ENCODE measurements at places on chromosomes 1 and 21.

DNA sequence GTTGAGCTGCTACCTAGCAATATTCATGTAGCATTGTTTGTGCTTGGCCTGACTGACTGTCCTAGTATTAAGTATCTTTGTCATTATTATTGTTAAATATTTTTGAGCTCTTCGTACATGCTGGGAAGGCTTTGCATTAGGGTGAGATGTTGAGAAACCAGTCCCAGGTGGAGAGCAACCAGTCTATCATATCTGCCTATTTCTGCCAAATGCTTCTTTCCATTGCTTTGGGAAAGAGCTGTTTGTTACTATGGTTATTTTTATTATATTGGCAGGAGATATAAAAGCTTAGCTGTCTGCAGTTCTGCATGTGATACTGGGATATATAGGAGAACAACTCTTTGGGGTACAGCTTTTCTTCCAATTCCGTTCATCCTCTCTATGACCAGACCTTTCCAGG, 85.1 kb downstream of the CLDN17 start:
- DNase-seq: no peak

- no peak for DNase-seq
Observed at GRCh38 chr1:201145816-201146215, 8.5 kb downstream of the TMEM9 start.

GRCh38 chr1:16017461-16018303, at the start of gene HSPB7:
TSS of gene HSPB7 (minus strand) at chr1:16018043. CDS start at chr1:16017963, 80 bp downstream.
- no peak for DNase-seq

GRCh38 chr1:37423810-37424209, 50.6 kb upstream of the ZC3H12A start:
- no peak for DNase-seq

DNA sequence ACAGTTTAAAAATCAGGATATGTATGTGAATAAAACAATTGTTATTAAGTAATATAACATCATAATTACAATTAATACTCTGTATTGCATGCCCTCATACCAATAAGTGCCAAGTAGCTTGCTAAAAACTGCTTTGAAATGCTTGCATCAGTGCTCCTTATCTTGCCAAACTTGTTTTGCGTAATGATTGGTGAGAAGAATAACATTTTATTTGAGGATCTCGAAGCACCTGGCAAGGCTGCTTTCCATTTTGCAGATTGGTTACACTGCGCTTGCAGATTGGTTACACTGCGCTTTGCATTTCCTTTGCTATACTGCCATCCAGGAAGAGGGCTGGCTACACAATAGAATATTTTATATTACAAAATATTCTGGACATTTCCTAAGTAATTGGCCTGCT, 1.7 kb upstream of the PBX1 start:
- no peak for DNase-seq

GRCh38 chr1:114310695-114311271, 157.1 kb upstream of the SYT6 start:
- no peak for DNase-seq

- no peak for DNase-seq
Observed at GRCh38 chr21:37281579-37281978, 14.4 kb upstream of the VPS26C start.

DNA sequence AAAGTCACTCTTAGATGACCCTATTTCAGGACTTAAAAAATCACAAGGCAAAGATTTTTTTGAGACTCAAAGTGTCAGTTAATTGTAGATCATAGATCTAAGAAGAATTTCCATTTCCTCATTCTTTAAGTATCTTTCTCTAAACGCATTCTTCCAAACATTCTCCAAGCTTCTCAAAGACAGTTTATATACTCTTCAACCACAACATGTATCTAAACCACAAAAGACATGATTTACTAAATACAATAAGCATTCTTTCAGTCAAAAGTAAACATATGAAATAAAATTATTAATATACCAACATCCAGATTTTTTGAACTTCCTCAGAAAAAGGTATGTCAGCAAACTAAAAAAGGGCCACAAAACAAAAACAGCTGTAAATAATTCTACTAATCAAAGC, 24.4 kb downstream of the RC3H1 start:
- DNase-seq: no peak

DNA sequence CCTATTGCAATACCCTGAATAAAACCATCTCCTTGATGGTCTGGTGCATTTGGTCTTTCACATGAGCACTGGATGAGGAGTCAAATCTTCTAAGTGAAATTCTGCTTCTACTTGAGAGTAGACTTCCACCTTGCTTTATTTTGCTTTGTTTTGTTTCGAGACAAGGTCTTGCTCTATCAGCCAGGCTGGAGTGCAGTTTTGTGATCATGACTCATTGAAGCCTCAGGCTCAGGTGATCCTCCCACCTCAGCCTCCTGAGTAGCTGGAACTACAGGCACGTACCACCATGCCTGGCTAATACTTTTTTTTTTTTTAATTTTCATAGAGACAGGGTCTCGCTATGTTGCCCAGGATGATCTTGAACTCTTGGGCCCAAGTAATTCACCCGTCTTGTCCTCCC, 65.8 kb upstream of the F3 start:
- no peak for DNase-seq

GRCh38 chr1:9875636-9876000, 34.5 kb downstream of the CTNNBIP1 start:
- no peak for DNase-seq

DNA sequence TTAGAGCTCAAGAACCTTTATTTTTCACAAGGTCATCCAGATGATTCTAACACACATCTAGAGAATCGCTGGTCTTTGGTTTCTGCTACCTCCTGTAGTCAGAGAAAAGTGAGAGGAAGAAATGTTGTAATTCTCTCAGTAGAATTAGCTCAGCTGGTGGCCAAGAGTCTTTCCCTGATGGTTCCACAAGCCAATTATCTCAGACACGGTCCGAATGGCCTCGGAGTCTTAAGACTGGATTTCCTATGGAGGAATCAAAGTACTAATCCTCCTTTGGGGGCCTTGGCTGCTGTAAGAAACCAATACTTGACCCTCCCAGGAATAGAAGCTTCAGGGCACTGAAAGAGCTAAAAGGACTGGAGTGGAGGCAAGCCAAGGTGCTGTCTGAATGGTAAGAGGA, 1.8 kb downstream of the TMEM81 start:
- DNase-seq: no peak

- DNase-seq: no peak
Observed at GRCh38 chr21:25509862-25510261, 97.4 kb downstream of the MRPL39 start.

DNA sequence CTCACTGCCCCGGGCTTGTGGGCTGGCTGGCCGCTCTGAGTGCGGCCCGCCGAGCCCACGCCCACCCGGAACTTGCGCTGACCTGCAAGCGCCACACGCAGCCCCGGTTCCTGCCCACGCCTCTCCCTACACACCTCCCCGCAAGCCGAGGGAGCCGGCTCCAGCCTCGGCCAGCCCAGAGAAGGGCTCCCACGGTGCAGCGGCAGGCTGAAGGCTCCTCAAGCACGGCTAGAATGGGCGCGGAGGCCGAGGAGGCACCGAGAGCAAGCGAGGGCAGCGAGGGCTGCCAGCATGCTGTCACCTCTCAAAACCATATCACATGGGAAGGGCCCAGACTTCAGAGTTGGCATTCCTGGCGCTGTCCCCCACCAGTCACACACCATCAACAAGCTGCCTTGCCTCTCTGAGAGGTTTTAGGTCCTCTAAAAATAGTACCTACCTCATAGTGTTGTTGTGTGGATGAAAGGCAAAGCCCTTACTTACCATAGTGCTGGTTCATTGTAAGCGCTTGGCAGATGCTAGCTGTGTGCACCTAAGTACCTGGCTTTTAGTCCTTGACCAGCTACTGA, 13.4 kb downstream of the LDLRAD1 start:
- DNase-seq: no peak

- no peak for DNase-seq
Observed at GRCh38 chr21:29144736-29145353, 14.4 kb downstream of the MAP3K7CL start.

GRCh38 chr1:100413035-100413434, 60.7 kb downstream of the CDC14A start:
- DNase-seq: no peak

GRCh38 chr1:168913711-168914463, 184.9 kb upstream of the DPT start:
- no peak for DNase-seq

GRCh38 chr1:154198756-154199562, 7.1 kb upstream of the TPM3 start:
- DNase-seq: no peak

GRCh38 chr1:74822851-74823401, 90.0 kb downstream of the TYW3 start:
- no peak for DNase-seq

DNA sequence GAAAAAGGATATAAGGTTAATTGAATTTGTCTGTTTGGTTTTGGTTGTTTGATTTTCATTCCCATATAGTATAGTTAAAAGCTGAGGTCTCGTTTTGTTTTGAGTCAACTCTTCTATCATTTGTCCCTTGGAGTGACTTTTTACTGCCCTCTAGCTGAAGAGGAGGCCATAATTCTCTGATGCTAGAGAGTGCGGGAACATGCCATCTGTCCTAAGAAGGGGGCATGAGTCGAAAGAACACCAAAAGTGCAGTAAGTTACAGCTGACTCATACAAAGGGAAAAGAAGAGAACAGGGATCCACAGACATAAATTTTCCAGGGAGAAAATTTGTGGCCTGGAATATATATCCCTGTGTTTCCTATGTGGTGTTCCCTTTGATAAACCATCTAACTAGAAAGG, 4.1 kb downstream of the KRTAP21-3 start:
- no peak for DNase-seq

DNA sequence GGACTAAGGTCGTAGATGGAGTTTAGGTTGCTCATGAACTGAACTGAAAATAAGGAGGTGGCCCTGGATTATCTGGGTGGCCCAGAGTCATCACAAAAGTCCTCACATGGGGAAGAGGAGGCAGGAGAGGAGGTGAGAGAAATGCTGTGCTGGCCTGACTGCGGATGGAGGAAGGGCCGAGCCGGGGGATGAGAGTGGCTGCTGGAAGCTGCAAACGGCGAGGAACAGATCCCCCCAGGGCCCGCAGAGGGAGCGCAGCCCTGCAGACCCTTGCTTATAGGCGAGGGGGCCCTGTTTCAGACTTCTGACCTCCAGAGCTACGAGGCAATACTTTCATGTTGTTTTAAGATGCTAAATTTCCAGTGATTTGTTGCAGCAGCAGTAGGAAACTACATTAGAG, 102.7 kb upstream of the C1orf174 start:
- DNase-seq: no peak

DNA sequence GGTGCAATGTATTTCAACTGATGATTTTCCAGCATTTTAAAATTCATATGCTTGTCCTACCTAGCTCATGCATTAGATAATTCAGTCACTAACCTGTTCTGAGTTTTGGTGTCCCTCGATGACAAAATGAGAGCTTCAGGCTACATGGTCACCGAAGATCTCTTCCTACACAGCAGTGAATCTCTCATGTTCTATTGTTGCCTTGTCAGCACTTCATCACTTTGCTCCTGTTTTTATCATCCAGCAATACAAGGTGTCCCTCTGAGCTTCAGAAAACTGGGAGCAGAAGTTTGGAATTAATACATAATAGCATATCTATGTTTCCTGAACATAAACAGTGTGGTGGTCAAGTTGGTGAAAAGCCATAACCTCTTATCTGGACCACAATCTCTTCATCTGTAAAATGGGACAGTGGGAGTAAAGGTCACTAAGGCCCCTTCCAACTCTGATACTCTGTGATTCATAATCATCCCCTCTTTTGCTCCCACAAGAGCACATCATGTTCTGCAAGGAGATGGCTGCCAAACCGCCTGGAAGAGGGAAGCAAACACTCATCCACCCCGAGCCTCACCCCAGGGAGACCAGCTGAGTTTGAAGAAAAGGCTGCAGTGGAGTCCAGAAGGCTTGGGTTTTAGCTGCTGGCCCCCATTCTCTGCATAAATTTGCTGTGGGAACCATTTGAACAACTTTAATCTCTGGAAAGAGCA, 137.9 kb upstream of the F3 start:
- no peak for DNase-seq

GRCh38 chr1:39102537-39103327, 76.6 kb downstream of the NDUFS5 start:
- DNase-seq: no peak

DNA sequence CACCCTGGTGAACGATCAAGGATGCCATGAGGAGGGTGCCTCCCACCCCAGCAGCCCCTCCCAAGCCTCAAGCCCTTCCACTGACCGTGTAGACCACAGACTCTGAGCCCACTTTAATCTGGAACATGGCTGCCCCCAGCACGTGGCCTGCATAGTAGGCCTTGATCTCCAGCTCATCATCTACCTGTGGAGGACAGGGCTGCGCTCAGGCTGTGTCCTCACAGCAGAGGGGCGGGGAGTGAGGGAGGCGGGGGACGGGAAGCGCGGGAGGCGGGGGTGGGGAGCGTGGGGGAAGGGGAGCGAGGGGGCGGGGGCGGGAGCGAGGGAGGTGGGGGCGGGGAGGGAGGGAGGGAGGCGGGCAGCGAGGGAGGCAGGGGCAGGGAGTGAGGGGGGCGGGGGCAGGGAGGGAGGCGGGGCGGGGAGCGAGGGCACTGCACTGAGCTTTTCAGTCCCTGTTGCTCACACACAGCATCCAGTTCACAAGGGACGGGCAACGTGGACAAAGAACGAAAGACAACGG, 7.1 kb downstream of the PUSL1 start:
- DNase-seq: no peak

- no peak for DNase-seq
Observed at GRCh38 chr1:14713077-14713476, 114.6 kb downstream of the KAZN start.

- no peak for DNase-seq
Observed at GRCh38 chr1:114314098-114314497, 160.4 kb upstream of the SYT6 start.

DNA sequence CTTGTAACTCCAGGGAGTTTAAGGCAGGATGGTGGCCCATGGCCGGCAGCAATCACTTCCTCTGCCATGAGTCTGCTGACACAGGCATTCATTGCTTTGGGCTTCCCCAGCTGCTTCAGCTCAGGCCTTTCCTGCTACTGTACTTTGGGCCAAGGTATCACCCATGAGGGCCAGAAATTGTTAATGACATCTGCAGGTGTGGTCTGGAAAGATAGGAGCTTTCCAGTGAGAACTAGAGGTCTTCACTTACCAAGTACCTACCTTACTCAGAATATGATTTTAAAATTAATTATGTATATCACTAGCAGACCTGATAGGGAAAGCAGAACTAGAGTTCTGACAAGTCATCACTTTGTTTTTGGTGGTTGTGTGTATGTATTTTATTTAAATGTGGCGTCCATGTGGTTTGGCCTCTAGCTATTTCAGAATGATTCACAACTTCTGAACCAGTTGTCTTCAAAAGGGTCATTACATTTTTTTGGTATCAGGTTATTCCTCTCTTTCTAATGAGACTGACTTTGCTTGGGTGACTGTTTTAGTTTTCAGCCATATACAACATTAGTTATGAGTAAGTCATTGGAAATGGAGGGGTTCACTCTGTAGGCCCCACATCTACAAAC, 2.7 kb downstream of the RGL1 start:
- no peak for DNase-seq

DNA sequence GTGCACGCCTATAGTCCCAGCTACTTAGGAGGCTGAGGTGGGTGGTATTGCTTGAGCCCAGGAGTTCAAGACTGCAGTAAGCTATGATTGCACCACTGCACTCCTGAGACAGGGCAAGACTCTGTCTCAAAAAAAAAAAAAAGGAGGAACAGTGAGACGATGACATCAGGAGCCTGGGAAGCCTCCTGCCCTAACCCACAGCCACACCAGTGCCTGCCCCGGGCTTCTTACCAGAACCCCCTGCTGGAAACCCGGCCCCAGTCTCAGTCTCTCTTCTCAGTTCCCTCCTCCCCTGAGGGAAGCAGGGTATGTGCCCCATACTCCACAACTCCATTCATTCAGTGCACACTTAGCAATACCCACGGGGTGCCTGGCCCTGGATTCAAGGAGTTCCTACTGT, 9.1 kb downstream of the COL8A2 start:
- no peak for DNase-seq
